ENCODE measurements at places on chromosomes 4 and X.

GRCh38 chrX:125108921-125109320, 210.8 kb upstream of the TEX13C start:
- DNase-seq: no peak

DNA sequence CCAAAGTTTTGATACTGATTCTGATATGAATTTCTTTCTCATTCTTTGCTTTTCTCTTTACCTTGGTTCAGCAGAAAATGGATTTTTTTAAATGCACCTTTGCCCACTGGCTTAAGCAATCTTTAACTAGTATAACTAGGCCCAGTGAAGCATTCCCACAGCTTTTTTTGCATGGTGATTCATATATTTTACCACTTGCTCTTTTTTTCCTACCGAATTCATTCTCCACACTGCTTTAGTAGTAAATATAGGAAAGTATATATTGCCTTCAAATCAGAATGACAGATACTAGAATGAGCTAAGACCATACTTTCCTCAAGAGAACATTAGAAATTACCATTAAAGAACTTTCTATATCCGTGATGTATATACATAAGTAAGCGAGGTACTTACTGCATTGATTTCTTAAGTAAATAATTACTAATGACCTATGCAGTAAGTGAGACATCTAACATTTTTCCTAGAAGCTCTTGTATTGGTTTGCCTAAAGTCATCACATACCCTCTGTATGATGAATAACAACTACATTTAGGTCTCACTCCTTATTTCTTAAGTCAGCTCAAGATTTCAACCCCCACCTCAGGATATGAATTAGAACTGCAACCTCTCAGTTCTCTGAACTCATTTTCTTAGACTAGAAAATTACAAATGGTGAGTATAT, 44.2 kb downstream of the SLC4A4 start:
- peak; percentile 40 for DNase-seq

DNA sequence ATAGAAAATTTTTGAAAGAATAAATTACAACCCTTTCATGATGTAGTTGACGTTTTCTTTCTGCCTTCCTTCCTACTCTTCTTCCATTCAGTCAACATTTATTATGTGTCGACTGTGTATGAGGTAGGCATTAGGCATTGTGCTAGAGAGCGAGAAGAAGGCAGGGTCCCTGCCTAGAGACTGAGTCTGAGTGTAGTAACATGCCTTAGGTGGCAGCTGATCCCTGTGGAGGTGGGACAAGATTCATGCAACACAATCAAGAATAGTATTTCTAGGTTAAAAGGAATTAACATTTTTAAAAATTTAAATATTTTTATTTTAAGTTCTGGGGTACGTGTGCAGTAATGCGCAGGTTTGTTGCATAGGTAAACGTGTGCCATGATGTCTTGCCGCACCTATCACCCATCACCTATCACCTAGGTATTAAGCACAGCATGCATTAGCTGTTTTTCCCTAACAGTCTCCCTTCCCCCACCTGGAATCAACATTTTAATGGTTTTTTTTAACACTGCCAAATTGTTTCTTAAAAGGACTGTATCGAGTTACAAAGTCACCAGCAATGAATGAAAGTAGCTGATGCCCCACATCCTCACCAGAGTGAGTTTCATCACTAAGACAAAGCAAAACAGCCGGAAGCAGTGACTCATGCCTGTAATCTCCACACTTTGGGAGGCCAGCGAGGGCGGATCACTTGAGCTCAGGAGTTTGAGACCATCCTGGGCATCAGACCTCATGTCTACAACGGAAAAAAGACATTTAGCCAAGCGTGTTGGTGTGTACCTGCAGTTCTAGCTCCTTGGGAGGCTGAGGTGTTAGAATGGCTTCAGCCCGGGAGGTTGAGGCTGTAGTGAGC, 84.0 kb downstream of the WWC2 start:
- DNase-seq: peak; percentile 73

DNA sequence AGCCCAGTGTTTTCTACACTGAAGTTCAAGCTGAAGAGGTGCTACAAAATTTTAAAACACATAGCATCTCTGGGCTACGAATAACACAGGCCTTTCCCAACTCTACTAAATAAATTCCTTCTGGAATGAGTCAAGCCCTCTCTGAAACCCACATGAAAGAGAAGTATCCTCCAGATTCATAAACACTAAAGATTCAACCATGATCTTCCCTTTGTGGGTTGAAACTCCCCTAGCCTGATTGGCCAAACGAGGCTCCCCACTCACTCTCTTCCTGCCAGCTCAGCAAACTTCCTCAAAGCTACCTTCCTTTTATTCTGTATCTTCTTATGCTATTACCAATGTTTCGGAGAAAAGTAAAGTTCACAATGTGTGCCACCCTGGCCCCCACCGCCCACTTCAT, 95.4 kb downstream of the NKX6-1 start:
- DNase-seq: no peak

DNA sequence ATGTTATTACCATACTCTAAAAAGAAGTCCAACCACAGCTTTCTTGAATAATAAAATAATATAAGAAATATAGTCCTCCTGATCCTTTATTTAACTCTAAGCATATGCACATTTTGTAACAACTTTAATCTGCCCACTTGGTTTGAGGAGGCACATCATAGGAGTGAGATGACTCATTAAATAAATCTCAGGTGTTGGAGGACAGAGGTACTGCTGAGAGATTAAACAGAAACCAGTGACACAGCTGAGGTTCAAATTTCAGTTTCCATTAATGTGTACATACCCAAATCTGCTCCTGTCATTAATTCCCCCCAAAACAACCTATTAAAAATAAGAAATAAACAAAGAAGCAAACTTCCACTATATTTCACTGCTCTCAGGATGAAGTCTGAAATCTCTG, 211.0 kb downstream of the KCTD8 start:
- DNase-seq: no peak

- no peak for DNase-seq
Observed at GRCh38 chr4:81951891-81952455, 421.8 kb downstream of the HNRNPD start.

DNA sequence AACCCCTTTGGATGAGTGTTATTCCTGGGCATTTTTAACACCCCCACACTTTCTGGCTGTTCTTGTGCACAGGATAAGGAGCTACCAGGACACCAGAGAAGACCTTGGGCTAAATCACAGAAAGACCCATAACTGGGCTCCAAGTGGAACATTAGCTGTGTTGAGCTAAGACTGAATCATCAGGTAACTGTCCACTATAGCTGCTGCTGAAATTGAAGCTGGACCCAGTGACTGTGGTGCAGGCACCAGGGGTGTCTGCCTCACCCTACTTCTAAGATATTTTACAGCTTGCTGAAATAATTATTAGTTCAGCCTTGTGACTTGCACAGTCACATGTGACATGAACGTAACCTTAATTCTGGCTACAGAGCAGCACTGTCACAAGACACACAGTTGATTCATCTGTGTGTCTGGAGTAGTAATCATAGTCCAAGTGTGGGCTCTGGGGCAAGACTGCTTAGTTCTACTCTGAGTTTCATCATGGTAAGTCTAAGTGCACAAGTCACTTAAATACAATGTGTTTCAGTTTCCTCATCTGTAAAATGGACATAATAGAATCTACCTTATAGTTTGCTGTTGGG, 127.4 kb downstream of the SLC39A8 start:
- DNase-seq: no peak

DNA sequence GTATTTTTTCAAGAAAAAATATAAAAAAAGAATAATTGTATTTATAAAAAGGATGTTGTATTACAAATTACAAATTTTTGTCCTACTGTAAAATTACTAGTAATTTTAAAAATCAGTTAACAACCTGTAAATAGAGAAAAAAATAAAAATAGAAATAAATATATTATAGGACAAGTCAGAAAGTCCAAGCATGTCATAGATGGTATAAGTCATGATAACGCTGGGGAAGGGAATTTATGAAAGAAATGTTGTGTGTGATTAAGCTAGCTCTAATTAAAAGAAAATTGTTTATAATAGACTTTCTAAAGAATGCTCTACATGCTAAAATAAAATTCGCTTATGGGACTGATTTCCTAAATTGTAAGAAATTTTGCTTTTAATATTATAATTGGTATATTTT, 2329.9 kb downstream of the ARAP2 start:
- DNase-seq: no peak

- DNase-seq: no peak
Observed at GRCh38 chr4:8365951-8366350, 74.6 kb downstream of the ACOX3 start.
